Hematopoietic multipotent progenitor cell treated with erythropoietin and hydrocortisone succinate and interleukin-3 and kit ligand, for 4 days (in vitro differentiated cells): ENCODE measurements at places on chromosomes 12 and 14.

GRCh38 chr14:29897181-29897580, 30.5 kb downstream of the PRKD1 start:
- no peak for DNase-seq

DNA sequence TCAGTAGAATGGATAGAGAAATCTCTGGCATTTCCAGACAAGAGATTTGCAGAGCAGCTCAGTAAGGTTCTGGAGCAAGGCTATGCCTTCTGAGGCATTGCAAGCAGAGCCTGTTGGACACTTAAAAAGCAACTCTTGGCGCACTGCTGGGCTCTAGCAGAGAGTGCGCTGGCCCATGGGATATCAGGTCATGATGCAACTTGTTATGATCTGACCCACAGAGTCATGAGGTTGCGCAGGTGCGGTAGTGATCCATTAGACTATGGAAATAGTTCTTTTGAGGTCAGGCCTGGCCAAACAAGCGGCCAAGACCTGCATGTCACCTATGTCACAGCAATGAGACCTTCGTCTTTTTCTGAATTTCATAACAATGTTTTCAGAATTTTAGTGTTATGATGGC, 168.6 kb downstream of the TMTC3 start:
- no peak for DNase-seq

DNA sequence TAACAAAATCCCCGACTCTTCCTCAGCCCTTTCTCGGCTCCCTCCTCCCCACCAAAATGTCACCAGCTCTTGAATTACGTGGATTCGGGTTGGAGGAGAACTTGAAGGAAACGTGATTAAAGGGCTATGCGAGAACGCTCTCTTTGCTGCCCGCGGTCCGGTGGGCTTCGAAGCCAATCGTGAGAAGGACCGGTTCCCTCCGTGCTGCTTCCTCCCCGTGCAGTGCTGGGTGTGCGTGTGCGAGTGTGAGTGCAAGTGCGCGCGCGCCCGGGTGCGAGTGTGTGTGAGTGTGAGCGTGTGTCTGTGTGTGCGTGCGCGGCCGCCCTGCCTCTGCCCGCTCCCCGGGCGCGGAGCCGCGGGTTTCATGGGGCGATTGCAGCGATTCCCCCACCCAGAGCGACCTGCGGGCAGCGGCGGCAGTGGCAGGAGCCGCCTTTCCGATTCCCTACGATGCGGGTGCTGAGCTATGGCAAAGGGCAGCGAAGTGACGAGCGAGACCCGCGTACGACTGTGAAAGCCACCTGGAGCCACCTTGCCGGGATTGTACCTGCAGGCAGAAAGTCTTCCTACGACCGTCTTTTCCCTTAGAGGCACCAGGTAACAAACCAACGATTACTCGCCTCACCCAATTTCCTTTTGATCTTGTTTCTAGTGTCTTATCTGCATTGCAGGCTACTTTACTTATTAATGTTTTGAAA, 1.4 kb downstream of the LRFN5 start:
- DNase-seq, result no peak

- no peak for DNase-seq
Measured at GRCh38 chr12:90305379-90305778, 596.7 kb upstream of the ATP2B1 start.

DNA sequence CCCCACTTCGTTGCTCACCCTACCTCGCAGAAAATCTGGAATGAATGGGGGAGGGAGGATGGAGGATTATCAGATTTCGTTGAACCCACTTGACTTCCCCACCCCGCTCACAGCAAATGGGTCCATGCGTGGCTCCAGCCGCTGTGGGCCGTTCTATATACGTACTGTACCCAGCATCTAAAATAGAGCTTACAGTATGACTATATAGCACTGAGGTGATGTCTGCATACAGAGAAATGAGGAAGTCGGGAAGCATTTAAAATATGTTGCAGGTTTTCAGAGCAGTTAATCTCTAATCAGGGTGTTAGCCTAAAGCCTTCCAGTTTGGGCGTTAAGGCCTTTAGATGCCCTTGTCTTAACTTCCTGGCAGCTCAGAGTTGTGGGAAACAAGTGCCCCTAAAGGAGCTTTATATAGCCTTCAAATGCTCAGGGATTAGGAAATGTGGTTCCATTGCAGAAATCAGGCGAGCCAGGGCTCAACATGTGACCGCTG, 1.4 kb downstream of the BICDL1 start:
- peak; percentile 50 for DNase-seq

DNA sequence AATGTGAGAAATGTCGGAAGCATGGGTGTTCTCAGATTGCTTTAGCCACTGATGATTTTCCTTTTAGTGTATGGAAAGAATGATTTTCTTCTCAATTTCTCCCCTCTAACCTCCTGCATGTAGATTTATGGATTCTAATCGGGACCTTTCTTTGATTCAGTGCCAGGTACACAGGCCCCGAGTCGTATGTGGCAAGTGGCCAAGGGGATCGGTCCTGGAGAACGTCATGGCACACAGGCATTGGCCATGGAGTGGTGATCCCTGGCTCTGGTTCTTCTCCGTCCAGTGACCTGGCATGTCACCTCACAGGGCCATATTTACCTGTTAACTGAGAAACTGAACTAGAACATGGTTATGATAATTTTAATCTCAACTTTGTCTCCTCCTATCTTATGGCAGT, 58.1 kb downstream of the ETV6 start:
- no peak for DNase-seq

GRCh38 chr12:52011602-52012214, 5.0 kb downstream of the TAMALIN start:
- DNase-seq, result no peak
